ENCODE measurements at places on chromosomes 2 and 18.

DNA sequence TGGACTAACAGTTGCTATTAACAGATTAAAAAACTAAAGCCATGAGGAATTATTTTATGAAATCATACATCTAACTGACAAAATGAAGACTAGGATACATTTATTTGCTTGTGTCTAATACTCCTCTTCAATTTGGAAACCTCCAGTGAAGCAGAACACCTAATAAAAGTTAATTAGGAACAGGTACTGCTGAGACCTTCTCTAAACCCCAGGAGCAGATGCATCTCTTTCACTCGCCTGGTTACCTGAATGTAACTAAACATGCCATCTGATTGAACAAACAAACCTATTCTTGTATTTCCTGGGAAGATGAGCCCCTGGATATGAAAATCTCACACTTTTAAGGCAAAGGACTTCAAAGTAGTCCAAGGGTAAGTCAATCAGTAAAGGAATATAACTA lies 898.2 kb downstream of the NRXN1 start:
- DNase-seq: no peak

GRCh38 chr18:57674891-57675290 lies 53.3 kb upstream of the NARS1 start:
- DNase-seq: no peak

DNA sequence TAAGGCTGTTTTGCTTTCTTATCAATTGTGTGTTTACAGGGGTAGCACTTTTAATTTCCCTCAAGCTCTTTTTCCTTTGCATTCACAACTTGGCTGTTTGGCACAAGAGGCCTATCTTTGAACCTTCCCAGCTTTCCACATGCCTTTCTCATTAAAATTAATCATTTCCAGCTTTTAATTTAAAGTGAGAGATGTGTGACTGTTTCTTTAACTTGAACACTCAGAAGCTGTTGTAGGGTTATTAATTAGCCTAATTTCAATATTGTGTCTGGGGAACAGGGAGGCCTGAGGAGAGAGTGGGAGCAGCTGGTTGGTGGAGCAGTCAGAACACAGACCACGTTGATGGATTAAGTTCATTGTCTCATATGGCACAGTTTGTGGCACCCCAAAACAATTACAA lies 4.7 kb downstream of the ASB1 start:
- no peak for DNase-seq

DNA sequence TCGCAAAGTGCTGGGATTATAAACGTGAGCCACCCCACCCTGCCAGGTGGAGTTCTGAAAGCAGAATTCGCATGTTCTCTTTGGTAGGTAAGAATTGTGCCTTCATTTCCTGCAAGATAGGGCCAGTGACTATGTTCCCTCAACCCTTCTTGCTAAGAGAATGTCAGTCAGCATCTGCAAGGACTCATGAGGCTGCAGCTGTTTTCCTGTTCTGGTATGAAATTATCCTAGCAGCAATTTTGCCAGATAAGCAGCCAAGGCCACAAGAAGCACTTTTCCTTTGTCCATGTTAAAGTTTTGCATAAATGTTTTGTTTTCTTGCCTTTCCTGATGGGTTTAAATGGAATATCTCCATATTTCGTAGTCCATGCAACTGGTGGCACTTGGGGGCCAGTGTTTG lies 6.8 kb upstream of the ARHGAP28 start:
- DNase-seq: no peak

- no peak for DNase-seq
These were observed 80.4 kb downstream of the MC4R start for GRCh38 chr18:60292186-60292585.

GRCh38 chr18:5500158-5500939 lies 43.4 kb downstream of the EPB41L3 start:
- no peak for DNase-seq

GRCh38 chr2:28681158-28681571 lies 70.5 kb upstream of the PPP1CB start:
- no peak for DNase-seq

DNA sequence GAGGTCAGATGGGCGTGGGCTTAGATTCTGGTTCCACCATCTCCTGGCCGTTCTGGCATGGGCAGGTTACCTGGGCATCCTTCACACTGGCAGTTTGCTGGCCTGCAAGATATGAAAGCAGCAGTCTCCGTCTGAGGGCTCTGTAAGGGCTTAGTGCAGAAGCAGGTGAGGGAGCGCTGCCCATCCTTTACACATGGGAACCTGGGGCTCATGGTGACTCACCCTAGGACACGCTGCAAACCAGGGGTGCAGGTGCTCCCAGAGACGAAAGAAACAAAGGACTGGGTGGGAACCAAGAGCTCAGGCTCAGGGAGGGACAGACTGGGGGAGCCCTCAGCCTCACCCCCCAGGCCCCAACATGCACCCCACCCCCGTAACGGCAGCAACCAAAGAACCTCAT lies 10.7 kb upstream of the ID2 start:
- DNase-seq: no peak

GRCh38 chr2:132651115-132652045 lies 18.6 kb downstream of the LYPD1 start:
- no peak for DNase-seq

Measured in gastrocnemius medialis (tissue), 4 donors.